ENCODE measurements at places on chromosomes 11 and 22. TPM values are rescaled to one million over a fixed set of nuclear protein-coding genes. Genes with fewer than 3 reads are reported as not detected.

GRCh38 chr22:49405590-49405989 is 422.1 kb downstream of the BRD1 start:
- H3K27me3 ChIP-seq: peaks cover 10% of the 10 kb centered on the region
- no peak overlapping the region for H3K4me3 ChIP-seq
- no peaks in the 10 kb centered on the region for H3K4me1 ChIP-seq
- no peaks in the 10 kb centered on the region for H3K36me3 ChIP-seq

DNA sequence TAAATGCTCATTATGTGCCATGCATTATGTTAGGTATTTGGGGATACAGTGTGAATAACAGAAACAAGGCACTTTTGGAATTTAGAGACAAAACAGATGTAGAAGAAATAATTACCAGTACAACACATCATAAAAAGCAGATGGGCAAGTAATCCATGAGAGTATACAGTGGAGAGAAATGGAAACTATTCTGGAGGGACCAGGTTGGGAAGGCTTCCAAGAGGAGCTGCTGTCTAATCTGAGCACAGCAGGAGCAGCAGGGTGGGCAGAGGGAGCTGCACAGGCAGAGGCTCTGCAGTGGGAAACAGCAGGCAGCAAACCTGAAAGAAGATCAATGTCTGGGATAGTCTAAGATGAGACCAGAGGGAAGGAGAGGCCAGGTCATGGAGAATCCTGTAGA is 268.7 kb upstream of the CCDC90B start:
- no peaks in the 10 kb centered on the region for H3K27me3 ChIP-seq
- H3K36me3 ChIP-seq: no peaks in the 10 kb centered on the region
- H3K4me3 ChIP-seq: no peak overlapping the region

Gene ZFTA
- total RNA-seq: 9.3 TPM

DNA sequence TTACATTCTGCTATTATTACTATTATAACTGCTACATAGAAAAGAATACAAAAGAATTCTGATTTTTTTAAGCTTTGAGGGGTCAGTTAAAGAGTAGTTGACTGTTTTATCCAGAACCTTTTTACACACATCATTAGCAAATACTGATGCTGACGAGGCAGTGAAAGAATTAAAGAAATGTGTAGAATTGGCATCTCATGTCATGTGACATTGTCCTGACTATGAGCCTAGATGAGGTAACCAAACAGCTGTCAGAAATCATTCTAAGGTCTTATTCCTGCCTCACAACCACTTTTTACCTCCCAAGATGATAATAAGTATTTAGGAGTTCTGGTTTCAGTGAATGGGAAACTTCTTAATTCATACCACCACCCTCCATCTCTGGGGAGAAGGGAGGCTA is 121.0 kb downstream of the SLC1A2 start:
- no peaks in the 10 kb centered on the region for H3K27me3 ChIP-seq
- no peaks in the 10 kb centered on the region for H3K36me3 ChIP-seq
- no peak for DNase-seq
- H3K4me3 ChIP-seq: no peak overlapping the region
- no peak overlapping the region for H3K27ac ChIP-seq

DNA sequence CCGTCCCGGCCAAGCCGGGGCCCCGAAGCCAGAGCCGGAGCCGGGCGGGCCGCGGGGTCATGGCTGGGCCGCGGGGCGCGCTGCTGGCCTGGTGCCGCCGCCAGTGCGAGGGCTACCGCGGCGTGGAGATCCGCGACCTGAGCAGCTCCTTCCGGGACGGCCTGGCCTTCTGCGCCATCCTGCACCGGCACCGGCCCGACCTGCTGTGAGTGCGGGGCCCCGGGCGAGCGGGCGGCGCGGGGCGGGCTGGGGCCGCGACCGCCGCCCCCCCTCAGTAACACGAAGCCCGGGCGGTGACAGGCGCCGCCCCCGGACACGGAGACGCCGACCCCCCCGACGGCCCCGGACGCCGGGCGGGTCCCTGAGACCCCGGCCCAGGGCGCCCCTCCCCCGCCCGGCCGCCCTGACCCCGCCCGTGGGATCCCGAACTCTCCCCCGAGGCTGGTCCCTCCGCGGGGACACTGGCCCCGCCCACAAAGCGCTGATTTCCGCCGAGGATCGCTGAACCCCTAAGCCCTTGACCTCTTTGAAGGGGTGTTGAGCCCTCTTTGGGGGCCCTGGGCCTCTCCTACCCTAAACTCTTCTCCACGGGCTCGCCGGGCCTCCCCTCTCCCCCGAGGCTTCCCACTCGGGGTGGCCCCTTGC is 389 bp downstream of the MICALL1 start:
- peak overlapping the region; percentile 68 for H3K4me3 ChIP-seq
- H3K27ac ChIP-seq: peak overlapping the region; percentile 76
- peaks cover 28% of the 10 kb centered on the region for H3K4me1 ChIP-seq
- H3K36me3 ChIP-seq: no peaks in the 10 kb centered on the region

- no peaks in the 10 kb centered on the region for H3K27me3 ChIP-seq
- H3K4me3 ChIP-seq: no peak overlapping the region
- H3K27ac ChIP-seq: peak overlapping the region; percentile 56
- H3K4me1 ChIP-seq: peaks cover 26% of the 10 kb centered on the region
- DNase-seq: peak; percentile 85
Observed at GRCh38 chr11:112321501-112322172, 61.0 kb upstream of the PLET1 start.

DNA sequence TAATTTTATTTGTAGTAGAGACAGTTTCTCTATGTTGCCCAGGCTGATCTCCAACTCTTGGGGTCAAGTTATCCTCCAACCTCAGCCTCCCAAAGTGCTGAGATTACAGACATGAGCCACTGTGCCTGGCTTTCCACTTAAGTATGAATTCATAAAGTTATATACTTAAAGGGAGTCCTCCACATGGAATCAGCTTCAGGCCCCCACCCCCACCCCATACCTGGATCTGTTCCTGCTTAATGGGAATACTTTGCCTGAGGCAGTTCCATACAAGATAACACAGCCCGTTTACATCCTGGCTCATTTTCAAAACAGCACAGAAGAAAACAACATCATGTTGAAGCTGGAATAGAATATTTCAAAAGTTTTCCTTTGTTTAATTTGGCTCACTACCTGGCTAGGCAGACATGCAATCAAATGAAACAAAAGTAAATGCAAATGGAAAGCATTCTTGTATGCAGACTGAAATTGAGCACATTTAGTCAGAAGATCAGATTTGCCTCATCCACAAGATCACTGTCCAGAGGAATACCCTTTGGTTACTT is 82.4 kb downstream of the FAT3 start:
- no peak for DNase-seq
- peaks cover 1% of the 10 kb centered on the region for H3K4me1 ChIP-seq
- no peak overlapping the region for H3K4me3 ChIP-seq
- no peaks in the 10 kb centered on the region for H3K27me3 ChIP-seq
- H3K36me3 ChIP-seq: no peaks in the 10 kb centered on the region

Gene ADORA2A
- total RNA-seq: 16.0 TPM

GRCh38 chr11:93746101-93746500 is 4.6 kb downstream of the C11orf54 start:
- H3K36me3 ChIP-seq: peaks cover 16% of the 10 kb centered on the region
- peaks cover 20% of the 10 kb centered on the region for H3K4me1 ChIP-seq
- H3K27ac ChIP-seq: no peak overlapping the region
- DNase-seq: no peak
- no peak overlapping the region for H3K4me3 ChIP-seq

DNA sequence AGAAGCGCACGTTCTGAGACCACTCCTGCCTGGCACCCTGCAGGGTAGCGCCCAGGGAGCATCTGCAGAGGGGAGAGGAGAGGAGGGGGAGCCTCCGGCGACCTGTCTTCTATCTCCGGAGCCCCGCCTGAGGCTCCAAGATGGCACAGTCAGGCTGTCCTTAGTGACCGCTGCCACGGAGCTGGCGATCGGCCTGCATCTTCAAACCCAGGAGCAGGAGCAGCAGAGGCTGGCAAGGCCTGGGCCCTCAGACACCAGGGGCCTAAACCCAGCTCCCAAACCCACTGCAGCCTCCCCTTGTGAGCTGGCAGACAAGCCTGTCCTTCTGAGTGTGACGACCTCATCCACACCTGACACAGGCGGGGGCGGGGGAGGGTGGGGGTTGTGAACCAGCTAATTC is 34.9 kb downstream of the TOLLIP start:
- H3K36me3 ChIP-seq: peaks cover 54% of the 10 kb centered on the region
- no peak for DNase-seq
- no peaks in the 10 kb centered on the region for H3K4me1 ChIP-seq
- no peaks in the 10 kb centered on the region for H3K27me3 ChIP-seq
- H3K27ac ChIP-seq: no peak overlapping the region

Gene SLC22A6
- not detected for total RNA-seq

DNA sequence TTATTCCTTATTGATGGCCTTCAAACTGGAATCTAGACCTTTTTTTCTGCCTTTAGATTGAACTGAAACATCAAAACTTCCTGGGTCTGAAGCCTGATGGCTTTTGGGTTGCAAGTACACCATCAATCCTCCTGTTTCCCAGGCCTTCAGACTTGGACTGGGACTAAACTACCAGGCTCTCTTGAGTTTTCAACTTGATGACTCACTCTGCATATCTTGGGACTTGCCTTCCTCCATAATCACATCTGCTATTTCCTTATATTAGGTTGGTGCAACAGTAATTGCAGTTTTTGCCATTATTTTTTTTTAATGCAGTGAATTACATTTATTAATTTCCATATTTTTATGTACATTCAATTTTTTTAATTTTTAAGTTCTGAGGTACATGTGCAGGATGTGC is 7.0 kb downstream of the OR51B5 start:
- no peak overlapping the region for H3K27ac ChIP-seq
- no peak overlapping the region for H3K4me3 ChIP-seq
- no peaks in the 10 kb centered on the region for H3K27me3 ChIP-seq

GRCh38 chr11:41795004-41795403 is 335.6 kb upstream of the LRRC4C start:
- no peaks in the 10 kb centered on the region for H3K27me3 ChIP-seq
- H3K27ac ChIP-seq: no peak overlapping the region
- H3K4me3 ChIP-seq: no peak overlapping the region

GRCh38 chr22:32579529-32580220 is 105.1 kb downstream of the FBXO7 start:
- no peaks in the 10 kb centered on the region for H3K36me3 ChIP-seq
- peaks cover 39% of the 10 kb centered on the region for H3K4me1 ChIP-seq
- DNase-seq: peak; percentile 51
- no peaks in the 10 kb centered on the region for H3K27me3 ChIP-seq

DNA sequence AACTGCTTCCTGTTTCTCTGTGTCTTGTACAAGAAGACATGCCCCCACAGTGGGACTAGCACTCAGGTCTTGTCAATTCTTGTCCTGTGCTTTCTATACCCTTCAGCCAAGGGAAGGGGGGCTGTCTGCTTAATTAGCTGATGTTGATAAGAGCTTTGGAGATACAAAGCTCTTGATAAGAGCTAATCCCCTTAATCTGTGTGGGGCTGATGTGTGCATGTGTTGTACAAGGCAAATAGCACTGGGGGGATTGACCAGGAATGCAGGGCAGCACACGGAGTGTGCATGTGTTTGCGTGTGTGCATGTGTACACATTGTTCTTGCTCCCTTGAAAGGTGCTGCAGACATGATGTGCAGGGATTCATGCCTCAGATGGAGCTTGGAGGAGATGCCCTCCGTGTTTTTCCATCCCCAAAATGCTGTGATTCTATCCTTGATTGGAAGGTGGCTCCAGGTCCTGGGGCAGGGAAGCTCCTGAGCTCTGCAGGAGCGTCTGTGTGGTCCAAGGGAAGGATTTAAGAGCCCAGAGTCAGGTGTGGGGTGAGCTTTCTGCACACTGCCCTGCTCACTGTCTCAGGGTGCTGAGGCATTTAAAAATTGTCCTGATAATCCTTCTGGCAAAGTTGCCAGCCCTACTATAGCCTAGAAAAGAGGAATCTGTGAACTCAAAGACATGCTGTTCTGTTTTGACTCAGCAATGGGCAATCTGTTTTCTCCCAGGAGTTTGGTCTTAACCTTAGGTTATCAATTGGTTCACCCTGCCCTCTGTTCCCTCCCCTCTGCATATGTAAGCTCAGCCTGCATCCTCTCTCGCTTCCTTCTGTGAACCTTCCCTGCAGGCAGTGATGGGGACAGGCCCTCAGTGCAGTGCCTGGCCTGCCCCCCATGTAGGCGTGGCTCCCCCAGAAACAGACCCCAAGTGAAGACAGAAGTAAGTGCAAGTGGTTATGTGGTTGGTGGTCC is 102.0 kb downstream of the GRIK4 start:
- H3K27me3 ChIP-seq: no peaks in the 10 kb centered on the region
- H3K4me1 ChIP-seq: peaks cover 2% of the 10 kb centered on the region
- DNase-seq: no peak
- no peak overlapping the region for H3K4me3 ChIP-seq
- no peaks in the 10 kb centered on the region for H3K36me3 ChIP-seq

Measured in lower lobe of right lung (tissue), 2 donors.